ENCODE measurements at places on chromosomes 16 and 17.

DNA sequence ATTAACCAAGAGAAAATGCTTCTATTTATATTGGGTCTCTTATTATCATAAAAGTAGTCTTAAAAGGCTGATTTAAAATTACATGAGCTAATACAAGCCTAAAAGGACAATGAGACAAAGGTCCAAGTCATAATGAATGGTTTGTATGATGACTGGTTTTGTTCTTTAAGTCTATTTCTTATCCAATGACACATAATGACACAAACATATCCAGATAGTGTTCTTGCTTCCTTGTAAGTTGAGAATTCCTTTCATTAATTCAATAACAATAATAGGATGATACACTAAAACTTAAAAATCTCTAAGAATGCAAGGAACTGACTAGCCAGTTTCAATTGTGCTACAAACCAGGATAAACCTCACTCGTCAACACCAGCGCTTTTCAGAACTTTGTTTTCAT, 244.1 kb downstream of the CEP112 start:
- DNase-seq: no peak

- DNase-seq: no peak
Observed at GRCh38 chr16:67167588-67167987, 2.8 kb upstream of the NOL3 start.

GRCh38 chr17:79473111-79473875, 137.6 kb downstream of the RBFOX3 start:
- no peak for DNase-seq

DNA sequence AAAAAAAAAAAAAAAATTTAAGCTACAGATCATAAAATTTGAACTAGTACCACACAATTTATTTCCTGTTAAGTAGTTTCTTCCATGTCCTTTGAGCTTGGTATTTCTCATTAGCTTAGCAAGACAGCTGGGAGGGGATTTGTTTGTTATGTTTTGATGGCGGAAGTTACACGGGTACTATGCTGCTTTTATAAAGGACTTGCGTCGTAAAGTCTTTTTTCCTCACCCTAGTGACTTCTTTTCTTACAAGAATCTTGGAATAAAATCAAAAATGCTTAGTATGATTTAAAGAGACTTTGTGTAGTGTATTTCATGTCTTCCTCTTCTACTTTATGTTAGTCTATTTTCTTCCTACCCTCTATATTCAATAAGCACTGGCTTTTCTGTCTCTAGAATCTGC, 89.1 kb downstream of the NLK start:
- DNase-seq: no peak

GRCh38 chr17:1918346-1919162, 88.7 kb downstream of the RPA1 start:
- no peak for DNase-seq

Measured in HEK293T (cell line).